NCI-H226 (cell line): ENCODE measurements at places on chromosomes 7 and 10.

GRCh38 chr10:104921763-104922162 lies 280.7 kb downstream of the SORCS3 start:
- no peak for DNase-seq

DNA sequence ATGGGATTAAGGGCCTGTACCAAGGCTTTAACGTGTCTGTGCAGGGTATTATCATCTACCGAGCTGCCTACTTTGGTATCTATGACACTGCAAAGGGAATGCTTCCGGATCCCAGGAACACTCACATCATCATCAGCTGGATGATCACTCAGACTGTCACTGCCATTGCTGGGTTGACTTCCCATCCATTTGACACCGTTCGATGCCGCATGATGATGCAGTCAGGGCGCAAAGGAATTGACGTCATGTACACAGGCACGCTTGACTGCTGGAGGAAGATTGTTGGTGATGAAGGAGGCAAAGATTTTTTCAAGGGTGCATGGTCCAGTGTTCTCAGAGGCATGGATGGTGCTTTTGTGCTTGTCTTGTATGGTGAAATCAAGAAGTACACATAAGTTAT lies 18.2 kb downstream of the LSM5 start:
- DNase-seq = no peak

GRCh38 chr10:72085864-72086465 lies 2.4 kb downstream of the SPOCK2 start:
- no peak for DNase-seq

DNA sequence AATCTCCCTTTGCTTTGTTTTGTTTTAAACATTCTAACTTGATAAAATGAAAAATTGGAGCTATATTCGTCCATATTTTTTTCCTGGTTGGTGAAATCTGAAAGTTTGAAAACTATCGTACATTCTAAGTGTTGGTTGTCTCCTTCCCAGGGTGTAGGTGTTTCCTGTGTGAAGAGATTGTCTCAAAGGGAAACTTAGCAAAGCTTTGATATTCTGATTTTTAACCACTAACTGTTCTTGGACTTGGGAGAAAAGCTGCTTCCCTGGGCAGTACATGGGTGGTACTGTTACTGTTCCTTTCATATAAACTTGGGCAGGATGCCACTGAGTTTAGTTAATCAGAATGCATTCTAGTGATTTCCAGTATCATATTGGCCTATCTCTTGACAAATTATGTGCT lies 253.5 kb upstream of the LRGUK start:
- peak; percentile 39 for DNase-seq

DNA sequence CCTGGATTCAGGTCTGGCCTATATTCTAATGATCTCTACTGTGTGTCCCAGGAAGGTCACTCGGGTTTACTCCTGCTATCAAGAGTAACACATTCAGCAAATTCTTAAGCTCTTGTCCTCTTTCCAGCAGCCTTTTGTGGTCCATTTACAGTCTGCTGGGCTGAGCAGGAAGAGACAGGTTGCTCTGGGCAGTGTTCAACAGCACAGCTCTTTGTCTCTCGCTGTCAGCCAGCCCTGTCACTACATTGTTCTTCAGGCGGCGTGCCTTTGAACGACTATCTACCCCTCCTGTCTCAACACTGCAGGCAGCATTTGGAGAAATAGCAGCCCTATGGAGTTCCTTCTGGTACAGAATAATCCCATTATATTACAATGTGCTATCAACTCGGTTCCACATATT lies 192.2 kb upstream of the TBX20 start:
- DNase-seq = no peak

- DNase-seq = peak; percentile 64
Observed at GRCh38 chr7:1669064-1669951, 769 bp upstream of the ELFN1 start.

- DNase-seq = peak; percentile 74
Observed at GRCh38 chr7:117269886-117270285, 53.0 kb downstream of the WNT2 start.

DNA sequence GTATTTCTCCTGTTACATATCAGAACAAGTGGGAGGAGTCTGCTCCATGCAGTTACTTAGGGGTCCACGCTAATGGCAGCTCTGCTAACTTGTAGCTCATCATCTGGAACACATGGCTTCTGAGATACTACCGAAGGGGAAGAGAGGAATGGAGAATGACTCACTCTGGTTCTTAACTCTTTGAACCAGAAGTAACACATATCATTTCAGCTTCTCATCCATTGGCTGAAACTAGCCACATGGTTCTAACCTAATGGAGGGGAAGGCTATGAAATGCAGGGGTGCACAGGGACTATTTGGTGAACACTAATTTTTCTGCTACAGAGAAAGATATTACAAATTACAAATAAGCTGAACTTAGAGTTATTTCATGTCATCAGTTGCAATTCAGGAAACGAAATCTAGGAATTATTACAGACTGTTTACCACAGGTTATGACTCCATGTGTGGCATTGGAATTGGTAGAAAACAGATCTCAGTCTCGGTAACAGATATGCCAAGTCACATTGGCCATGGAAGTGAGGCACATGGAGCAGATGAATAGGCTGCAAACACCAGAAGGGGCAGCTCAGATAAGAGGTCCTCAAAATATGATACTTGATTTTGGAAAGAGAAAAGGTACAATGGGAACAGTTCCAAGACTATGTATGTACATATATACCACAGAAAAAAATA lies 9.4 kb upstream of the KAT6B start:
- no peak for DNase-seq

GRCh38 chr7:130902755-130903357 lies 168.8 kb upstream of the KLF14 start:
- no peak for DNase-seq

- no peak for DNase-seq
Observed at GRCh38 chr10:51955696-51956095, 256.3 kb upstream of the CSTF2T start.

- no peak for DNase-seq
Observed at GRCh38 chr7:22229148-22229547, 127.8 kb downstream of the RAPGEF5 start.

DNA sequence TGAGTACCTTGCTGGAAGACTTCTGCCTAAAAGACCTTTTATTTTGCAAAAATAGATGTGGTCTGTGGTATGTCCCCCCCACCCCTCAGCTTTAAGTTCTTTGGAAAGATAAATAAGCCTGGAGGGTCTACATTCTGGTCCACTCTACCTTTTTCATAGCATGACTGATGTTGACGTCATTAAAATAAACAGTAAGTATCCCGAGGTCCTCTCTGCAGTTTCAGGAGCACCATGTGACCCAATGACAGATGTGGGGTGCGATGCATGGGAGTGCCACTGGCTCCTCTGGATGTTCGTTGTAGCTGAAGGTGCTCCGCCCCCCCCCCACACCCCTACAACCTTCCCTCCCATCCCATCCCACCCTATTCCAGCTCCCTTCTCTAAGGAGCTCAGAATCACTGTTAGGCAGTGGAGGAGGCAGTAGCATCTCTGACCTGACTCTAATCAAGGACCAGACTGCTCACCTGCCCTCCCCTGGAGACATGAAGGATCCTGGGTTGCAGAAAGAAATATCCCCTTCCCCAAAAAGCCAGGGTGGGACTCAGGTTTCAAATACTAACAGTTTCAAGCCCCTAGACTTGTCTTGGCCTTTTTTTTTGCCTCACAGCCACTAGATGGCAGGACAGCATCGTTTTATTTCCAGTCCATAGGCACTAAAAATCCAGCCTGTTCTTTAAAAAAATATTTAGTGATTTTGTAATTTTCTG lies 25.1 kb downstream of the CASP7 start:
- no peak for DNase-seq
